Activated T-cell treated with anti-CD3 and anti-CD28 coated beads, Interleukin-2, amount 50 U/mL, for 72 hours (primary cell): ENCODE measurements at places on chromosomes 4 and X. TPM values are rescaled to one million over a fixed set of nuclear protein-coding genes. Genes with fewer than 3 reads are reported as not detected.
A peak's percentile ranks its signal among the peaks of the same experiment; 100 is the strongest.

- DNase-seq = no peak
Observed at GRCh38 chr4:93086356-93086755, 742.2 kb upstream of the ATOH1 start.

GRCh38 chr4:86934771-86935565 is at the start of gene AFF1:
TSS of gene AFF1 (plus strand) at chr4:86935011. CDS start at chr4:86948534, 13,523 bp downstream.
- DNase-seq = peak; percentile 92

DNA sequence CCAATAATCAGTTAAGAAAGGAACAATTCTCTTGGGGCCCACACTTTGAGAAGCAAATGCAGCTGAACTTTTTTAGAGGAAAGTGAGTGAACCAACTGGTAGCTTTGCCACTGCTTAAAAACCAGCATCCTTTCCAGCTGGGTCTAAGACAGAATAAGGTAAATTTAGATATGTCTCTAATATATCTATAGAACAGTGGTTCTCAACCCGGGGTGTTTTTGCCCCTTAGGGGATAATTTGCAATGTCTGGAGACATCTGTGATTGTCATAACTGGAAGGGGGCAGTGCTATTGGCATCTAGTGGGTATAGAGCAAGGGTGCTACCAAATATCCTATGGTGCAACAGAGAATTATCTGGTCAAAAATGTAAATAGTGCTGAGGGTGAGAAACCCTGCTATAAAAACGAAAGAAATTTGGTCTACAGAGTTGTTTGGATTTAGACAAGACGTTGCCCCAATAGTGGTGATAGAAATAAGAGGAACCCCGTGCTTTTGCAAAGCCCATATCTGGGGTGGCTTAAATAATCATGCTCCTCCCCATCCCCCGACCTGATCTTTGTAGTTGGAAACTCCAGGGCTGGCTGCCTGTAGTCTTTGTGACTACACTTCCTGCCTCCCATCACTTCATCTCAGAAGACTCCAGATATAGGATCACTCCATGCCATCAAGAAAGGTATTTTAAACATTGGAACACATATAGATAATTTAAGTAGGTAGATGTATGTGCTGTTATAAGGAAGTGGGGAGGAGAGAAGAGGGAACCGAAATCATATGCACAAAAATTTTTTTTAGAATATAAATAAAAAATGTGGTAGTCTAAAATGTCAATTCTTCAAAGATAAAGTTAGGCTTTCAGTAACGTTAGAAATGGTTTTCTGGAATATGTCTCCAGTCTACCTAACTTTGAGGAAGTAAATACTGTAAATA is at the start of gene TLR7:
Gene TLR7, plus strand, starts transcription at position 622 of the 927 bp plus-strand sequence. CDS start 507 bp downstream, outside the sequence.
- DNase-seq = no peak

DNA sequence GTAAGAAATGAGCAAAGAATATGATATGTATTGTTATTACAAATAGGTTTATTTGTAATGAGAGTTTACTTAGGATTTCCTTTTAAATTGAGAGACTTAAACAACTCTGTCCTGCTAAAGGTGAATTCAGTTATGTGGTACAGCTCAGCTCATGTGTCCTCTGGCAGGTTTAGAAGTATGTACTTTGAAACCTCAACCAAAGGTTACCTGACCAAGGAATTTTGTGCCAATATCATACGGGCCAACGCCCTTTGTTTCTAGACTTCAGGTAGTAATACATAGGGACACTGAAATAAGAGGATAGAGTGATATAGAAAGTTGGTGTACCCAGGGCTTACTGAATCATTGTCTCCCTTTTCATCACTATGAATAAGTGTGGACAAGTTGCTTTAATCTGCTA is 25.7 kb downstream of the SLAIN2 start:
- no peak for DNase-seq

DNA sequence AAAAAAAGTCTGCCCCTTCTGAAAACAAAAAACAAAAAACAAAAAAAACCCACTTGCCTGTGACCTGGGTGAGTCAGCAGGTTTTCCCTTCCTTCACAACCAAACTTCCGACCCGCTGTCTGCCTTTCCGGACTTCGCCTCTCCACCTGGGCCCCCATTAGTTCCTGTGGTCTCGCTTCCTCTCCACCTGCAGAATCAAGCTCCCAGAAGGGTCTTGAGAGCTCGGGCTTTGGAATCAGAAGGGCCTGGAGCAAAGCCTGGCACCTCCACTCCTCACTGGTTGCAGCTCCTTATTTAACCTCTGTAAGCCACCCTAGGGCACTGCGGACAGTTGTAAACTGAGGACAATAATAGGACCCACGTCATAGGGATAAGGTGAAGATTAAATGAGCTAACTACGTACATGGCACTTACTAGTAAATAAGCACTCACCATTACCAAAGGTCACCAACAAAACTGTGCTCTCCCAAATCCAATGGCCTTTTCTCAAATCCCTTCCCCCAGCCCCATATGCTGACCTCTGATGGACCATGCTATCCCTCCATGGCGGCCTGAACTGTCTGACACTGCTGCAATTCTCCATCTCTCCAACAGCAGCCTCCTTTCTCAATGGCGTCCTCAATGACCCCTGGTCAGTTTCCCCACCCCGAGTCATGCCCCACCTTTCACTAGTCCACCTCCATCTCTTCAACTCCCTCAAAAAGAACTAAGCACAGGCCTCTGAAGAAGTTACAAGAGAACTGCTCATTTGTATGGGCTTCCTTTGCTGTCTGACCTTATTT is 64.2 kb downstream of the IRF2 start:
- peak; percentile 23 for DNase-seq

- DNase-seq = peak; percentile 74
Observed at GRCh38 chr4:242121-242848, 63.0 kb downstream of the ZNF732 start.

GRCh38 chr4:2006956-2007653 is 1.7 kb downstream of the NELFA start:
- DNase-seq = no peak

GRCh38 chr4:174521800-174522182 is 497 bp downstream of the HPGD start:
- peak; percentile 20 for DNase-seq

DNA sequence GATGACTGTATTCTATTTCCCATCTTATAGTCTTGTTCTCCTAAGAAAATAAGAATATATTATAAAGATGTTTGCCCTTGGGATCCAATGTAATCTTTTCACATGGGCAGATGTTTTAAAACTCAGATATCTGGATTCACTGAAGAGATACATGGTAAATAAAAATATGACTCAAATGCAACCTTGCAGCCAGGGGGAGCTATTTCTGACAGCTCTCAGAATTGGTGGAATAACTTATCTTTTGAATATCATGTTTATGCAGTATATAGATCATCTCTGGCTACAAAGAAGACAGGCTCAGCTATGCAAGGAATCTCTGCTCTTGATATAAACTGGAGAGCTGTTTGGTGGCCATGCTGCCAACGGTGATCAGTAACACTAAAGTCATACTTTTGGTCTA is 274.7 kb downstream of the GLUD2 start:
- peak; percentile 3 for DNase-seq

DNA sequence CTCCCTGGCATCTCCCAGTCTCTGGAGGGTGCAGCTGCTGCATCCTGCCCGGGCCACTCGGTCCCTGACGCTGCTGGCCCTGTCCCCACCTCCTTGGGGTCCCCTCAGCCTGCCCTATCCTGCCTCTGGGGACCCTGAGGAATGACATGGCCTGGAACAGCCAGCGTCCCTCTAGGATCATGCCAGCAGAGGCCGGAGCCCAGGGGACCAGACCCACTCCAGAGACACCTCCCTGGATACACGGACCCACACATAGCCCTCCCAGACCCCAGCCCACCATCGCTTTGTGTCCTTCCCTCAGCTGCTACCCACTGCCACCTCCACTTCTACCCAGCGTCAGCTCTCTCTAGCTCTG is 35.5 kb downstream of the CPLX1 start:
- DNase-seq = no peak

GRCh38 chrX:54695231-54695630 is 102.8 kb downstream of the ITIH6 start:
- DNase-seq = no peak

DNA sequence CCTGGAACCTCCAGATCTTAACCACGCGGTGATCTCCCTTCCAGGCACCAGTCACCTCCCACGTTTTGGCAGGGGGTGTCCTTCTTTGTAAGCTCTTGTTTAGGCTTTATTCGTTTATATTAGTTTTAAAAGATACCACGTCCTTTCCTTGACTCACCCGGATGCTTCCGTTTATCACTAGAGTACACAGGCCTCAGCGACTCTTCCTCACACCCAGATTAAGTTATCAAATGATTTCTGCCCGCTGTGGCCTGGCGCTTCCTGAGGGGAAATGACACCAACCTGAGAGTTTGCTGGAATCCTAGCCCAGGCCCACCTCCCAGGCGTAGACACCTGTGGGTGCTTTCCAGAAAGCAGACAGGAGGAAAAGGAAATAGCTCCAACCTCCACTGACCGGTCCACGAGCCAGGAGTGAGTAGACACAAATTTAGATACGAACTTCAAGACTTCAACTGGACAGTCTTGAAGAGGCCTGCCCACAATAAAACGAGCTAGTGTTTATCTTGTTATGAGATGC is 756 bp upstream of the ADAMTS3 start:
- DNase-seq = no peak

GRCh38 chrX:17994429-17994828 is 133.3 kb upstream of the RAI2 start:
- no peak for DNase-seq

GRCh38 chr4:78748381-78748780 is 27.8 kb upstream of the BMP2K start:
- no peak for DNase-seq

DNA sequence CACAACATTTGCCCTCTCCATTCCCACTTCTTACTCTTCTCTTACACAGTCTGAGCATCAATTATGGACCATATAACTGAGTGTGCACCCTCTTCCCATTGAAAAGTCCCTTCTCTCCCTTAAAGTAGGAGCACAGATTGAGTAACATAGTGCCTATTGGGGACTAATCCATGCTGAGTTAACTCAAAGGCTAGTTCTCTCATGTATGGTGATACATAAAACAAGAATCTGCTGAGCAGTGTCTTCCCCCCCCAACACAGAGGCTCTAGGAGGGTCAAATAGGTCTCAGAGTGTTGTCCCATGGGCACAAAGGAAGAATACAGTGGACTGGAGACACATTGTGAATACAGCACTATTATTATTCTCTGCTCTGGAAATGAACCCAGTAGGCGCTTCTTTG is 274.6 kb upstream of the BOD1L1 start:
- DNase-seq = no peak

DNA sequence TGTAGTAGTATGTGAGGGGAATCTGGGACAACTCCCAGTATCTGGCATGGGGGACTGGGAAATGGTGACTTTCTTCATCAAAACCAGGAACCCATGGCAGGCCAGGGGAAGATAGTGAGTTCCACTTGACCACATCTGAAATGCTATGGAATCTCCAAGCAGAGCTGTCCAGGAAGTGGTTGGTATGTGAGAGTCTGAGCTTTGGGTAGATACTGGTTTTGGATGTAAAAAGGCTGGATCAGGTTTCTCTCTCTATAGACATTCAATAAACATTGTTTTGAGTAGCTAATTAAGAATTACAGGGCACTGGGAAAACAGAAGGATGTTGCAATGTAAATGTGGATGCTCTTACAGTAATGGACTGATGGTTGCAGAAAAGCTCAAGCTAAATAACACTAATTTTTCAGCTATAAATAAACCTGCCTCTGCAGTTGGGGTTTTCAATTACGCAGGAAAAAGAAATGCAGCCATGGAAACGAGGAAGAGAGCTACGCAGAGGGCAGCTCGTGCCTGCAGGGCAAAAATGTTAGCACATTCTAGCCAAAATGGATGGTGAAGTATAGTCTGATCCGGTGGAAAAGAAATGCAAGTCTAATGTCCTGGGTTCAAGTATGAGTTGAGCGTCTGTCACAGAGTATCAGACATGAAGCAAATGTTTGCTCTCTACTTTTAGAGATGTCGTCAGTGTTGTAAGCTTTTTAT is 13.4 kb upstream of the CHRNA9 start:
- no peak for DNase-seq

- no peak for DNase-seq
Observed at GRCh38 chr4:153539422-153539821, 73.3 kb downstream of the TMEM131L start.

DNA sequence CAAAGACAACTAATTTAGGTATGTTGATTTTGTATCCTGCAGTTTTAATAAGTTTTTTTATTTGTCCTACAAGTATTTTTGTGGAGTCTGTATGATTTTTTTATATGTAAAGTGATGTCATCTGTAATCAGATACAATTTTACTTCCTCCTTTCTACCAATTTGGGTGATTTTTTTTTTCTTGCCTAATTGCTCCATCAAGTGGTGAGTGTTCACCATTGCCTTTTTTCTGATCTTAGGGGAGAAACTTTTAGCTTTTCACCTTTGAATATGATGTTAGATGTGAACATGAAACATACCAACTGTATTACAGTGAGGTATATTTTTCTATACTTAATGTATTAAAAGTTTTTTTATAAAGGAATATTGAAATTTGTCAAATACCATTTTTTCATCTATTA is 362.3 kb downstream of the PABPC4L start:
- DNase-seq = no peak

DNA sequence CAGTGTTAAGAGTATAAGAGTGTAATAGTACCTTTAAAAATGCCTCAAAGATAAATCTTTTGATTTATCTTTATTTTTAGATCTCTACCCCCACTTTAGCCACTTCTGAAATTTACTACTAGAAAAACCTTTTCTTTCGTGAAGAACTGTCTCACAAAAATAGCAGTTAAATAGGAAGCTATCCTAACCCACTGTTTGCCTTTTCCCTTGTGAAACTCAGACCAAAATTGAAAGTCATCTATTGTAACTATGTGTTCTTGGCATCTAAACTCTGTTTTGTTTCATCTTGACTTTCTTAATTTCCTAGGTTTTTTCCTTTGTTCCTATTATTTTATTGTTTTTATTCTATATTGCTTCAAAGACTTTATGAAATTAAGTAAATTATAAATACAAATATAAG is 7.8 kb upstream of the TMEM144 start:
- DNase-seq = no peak

DNA sequence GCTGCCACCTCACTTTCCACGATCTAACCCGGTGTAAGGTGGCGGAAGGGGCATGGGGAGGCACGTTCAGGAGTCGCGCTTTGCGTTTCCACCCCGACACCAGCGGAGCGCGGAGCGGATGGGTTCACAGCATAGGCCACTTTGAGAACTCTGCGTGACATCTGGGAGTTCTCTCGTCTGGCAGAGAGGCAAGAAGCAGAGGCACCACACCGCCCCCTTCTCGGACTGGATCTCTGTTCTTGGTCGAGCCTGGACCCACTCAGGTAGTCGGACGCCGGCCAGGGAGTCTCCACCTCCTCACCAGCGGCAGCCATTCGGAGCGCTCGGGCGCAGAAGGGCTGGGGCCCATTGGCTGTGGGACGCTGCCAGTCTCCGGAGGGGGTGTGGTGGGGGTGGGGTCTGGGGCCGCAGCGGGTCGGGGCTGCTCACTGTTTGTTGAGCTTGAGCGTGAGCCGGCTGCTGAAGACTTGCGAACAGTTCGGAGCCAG is at the start of gene DACH2:
Gene DACH2, plus strand, starts transcription at position 428 of the 488 bp plus-strand sequence.
- DNase-seq = peak; percentile 67

The KIAA1210 gene
- not detected for total RNA-seq

The CCNB3 gene
- total RNA-seq = 0.35 TPM

The TAF7L gene
- not detected for total RNA-seq

The RAB40AL gene
- 0.24 TPM for total RNA-seq

The PPARGC1A gene
- not detected for total RNA-seq

The RBM47 gene
- 12.0 TPM for total RNA-seq

The GAGE12J gene
- total RNA-seq = not detected

The PPP1R2C gene
- total RNA-seq = 0.38 TPM

The MAMLD1 gene
- 3.4 TPM for total RNA-seq

The ZNF157 gene
- total RNA-seq = 0.60 TPM

The ZFP92 gene
- total RNA-seq = 2.4 TPM

The DCLK2 gene
- 0.46 TPM for total RNA-seq

The PRRG1 gene
- not detected for total RNA-seq

The PPEF1 gene
- 0.74 TPM for total RNA-seq

The CXXC4 gene
- 0.07 TPM for total RNA-seq
